ENCODE measurements at places on chromosomes 1 and 21.
A peak's percentile ranks its signal among the peaks of the same experiment; 100 is the strongest.

GRCh38 chr1:233470741-233471499, 143.0 kb upstream of the KCNK1 start:
- H3K27ac ChIP-seq, result no peak overlapping the region
- no peaks in the 10 kb centered on the region for H3K4me1 ChIP-seq
- H3K36me3 ChIP-seq, result no peaks in the 10 kb centered on the region

GRCh38 chr1:68149907-68150306, 82.4 kb downstream of the WLS start:
- DNase-seq, result no peak
- H3K4me3 ChIP-seq, result no peak overlapping the region
- H3K4me1 ChIP-seq, result no peaks in the 10 kb centered on the region
- H3K27me3 ChIP-seq, result peaks cover 7% of the 10 kb centered on the region
- no peaks in the 10 kb centered on the region for H3K36me3 ChIP-seq

DNA sequence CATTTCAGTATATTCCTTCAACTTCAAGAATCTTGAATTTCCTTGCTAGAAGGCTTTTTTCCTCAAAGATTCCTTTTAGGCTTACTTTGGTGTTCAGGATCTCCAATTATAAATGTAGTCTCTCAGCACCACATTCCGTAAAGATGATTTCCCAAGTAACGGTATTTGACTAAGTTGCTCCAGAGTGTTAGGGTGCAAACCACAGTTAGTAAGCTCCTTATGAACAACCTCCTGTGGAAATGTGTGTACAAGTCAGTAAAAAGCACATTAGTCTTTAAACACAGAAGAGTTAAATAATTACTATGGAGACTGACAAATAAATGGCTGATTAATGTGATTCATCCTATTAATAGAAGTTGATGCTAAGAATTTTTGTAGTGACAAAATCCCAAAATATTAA, 10.3 kb downstream of the DONSON start:
- no peak for DNase-seq
- H3K36me3 ChIP-seq, result peaks cover 50% of the 10 kb centered on the region
- H3K27me3 ChIP-seq, result no peaks in the 10 kb centered on the region
- peak overlapping the region; percentile 71 for H3K27ac ChIP-seq
- H3K4me1 ChIP-seq, result peaks cover 13% of the 10 kb centered on the region
- no peak overlapping the region for H3K4me3 ChIP-seq

- no peak overlapping the region for H3K27ac ChIP-seq
- H3K36me3 ChIP-seq, result peaks cover 26% of the 10 kb centered on the region
- no peak for DNase-seq
- H3K27me3 ChIP-seq, result peaks cover 93% of the 10 kb centered on the region
Observed at GRCh38 chr1:90722874-90723589, 5.9 kb upstream of the BARHL2 start.

DNA sequence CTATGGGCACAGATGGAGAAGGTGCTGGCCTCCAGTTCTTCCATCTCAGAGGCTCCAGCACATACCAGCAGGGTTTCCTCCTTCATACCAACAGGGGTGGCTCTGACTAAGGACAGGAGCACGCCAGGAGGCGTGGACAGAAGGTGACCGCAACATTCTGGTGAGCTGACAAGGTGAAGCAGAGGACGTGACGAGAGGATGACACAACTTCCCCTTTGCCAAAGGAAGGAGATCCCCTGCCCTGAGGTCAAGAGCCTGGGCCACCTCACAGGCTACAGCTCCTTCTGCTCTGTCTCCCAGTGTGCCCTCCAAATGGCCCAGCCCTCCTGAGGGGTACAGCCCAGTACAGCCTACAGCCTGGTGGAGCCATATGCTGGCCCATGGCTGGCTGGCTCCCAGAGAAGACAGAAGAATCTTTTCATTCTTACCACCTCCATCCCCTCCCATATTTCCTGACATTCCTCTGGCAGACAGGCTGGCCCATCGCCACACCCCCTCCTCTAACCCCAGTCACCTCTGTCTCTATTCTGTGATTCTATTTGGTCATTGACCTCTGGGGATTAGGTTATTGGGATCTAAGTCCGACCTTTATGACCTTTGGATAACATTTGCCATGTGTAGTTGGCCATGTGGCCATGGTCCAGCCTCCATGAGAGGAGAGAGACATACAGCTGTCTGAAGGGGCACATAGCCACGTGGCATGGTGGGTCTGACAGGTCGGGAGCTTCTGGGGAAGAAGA, 5.1 kb upstream of the LAMB3 start:
- peaks cover 35% of the 10 kb centered on the region for H3K4me1 ChIP-seq
- no peak overlapping the region for H3K27ac ChIP-seq
- DNase-seq, result no peak
- H3K27me3 ChIP-seq, result peaks cover 13% of the 10 kb centered on the region
- no peaks in the 10 kb centered on the region for H3K36me3 ChIP-seq

DNA sequence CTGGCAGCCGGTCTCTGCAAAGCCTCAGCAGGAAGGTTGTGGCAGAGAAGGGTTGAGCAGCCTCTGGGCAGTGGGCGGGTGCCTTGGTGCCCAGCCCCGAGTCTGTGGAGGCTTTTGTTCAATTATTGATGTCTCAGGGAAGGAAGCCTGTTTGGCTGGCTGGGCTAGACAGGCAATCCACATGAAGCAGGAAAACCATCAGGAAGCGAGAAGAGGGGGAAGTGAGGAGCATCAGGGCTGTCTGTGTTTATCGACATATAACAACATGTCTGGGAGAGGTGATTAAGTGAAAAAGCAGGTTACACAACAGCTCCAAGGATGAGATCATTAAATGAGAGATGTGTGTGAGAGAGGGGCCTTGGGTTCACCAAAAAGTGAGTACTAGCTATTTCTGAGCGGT, 105.4 kb downstream of the UBE2U start:
- no peaks in the 10 kb centered on the region for H3K36me3 ChIP-seq
- no peak for DNase-seq
- H3K4me1 ChIP-seq, result no peaks in the 10 kb centered on the region
- no peak overlapping the region for H3K27ac ChIP-seq

GRCh38 chr1:50066806-50067205, 41.9 kb upstream of the ELAVL4 start:
- DNase-seq, result no peak
- H3K4me3 ChIP-seq, result no peak overlapping the region
- no peaks in the 10 kb centered on the region for H3K36me3 ChIP-seq

DNA sequence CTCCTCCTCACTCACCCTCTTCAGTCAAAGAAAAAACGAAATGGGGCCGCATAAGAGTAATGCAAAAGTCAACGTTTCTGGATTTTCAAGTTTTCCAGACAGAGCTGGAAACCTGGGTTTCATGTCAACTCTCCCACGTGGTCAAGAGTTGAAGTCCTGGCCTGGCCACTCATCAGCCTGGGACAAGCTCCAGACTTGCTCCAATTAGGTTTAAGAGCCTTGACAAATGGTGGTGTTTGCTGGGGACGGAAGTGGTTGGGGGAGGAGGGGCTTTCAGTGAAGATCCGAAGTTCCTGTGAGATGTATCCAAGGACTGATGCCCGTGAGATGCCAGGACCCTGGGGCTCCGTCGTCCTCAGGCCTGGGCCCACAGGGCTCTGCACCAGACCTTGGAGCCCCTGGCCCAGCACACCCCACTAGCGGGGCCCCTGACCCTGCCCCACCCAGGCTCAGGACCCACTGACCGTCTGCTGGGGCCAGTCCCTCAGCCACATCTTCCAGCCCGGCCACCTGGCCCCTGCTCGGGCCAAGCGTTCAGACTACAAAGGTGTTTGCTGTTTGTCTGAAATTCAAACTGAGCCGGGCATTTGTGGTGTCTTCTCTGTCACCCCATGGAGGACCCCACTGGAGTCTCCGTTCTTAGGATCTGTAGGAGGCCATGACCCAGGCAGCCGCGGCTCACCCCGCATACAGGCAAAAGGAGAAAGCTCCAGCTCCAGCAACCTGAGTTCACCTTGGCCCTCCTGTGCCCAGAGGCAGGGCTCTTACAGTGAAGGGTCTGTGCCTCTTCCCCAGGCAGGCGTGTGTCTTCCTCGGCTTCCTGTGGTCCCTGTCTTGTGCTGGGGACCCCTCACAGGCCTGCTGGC, 53.3 kb downstream of the SIK1 start:
- H3K27ac ChIP-seq, result no peak overlapping the region
- no peak overlapping the region for H3K4me3 ChIP-seq
- H3K27me3 ChIP-seq, result peaks cover 1% of the 10 kb centered on the region
- H3K36me3 ChIP-seq, result no peaks in the 10 kb centered on the region

GRCh38 chr1:156021093-156021428, 310 bp upstream of the SSR2 start:
- H3K27ac ChIP-seq, result peak overlapping the region; percentile 93
- H3K4me1 ChIP-seq, result peaks cover 27% of the 10 kb centered on the region
- H3K27me3 ChIP-seq, result peaks cover 5% of the 10 kb centered on the region
- H3K36me3 ChIP-seq, result peaks cover 33% of the 10 kb centered on the region
- no peak for DNase-seq
- H3K4me3 ChIP-seq, result peak overlapping the region; percentile 93

- no peaks in the 10 kb centered on the region for H3K36me3 ChIP-seq
- peaks cover 4% of the 10 kb centered on the region for H3K27me3 ChIP-seq
- H3K4me3 ChIP-seq, result no peak overlapping the region
- no peak overlapping the region for H3K27ac ChIP-seq
- DNase-seq, result no peak
- no peaks in the 10 kb centered on the region for H3K4me1 ChIP-seq
Observed at GRCh38 chr1:219784660-219785381, 143.5 kb downstream of the SLC30A10 start.

GRCh38 chr1:219692981-219693380, 80.1 kb upstream of the ZC3H11B start:
- no peak for DNase-seq
- H3K4me1 ChIP-seq, result no peaks in the 10 kb centered on the region
- H3K27me3 ChIP-seq, result peaks cover 2% of the 10 kb centered on the region
- H3K27ac ChIP-seq, result no peak overlapping the region
- no peaks in the 10 kb centered on the region for H3K36me3 ChIP-seq
- H3K4me3 ChIP-seq, result no peak overlapping the region

GRCh38 chr1:117060441-117061317, 553 bp downstream of the TTF2 start:
- no peaks in the 10 kb centered on the region for H3K27me3 ChIP-seq
- peaks cover 45% of the 10 kb centered on the region for H3K36me3 ChIP-seq
- no peak overlapping the region for H3K4me3 ChIP-seq
- H3K4me1 ChIP-seq, result peaks cover 61% of the 10 kb centered on the region
- peak; percentile 54 for DNase-seq
- no peak overlapping the region for H3K27ac ChIP-seq

- H3K27ac ChIP-seq, result no peak overlapping the region
- H3K4me3 ChIP-seq, result no peak overlapping the region
- H3K4me1 ChIP-seq, result peaks cover 14% of the 10 kb centered on the region
- no peak for DNase-seq
- H3K27me3 ChIP-seq, result peaks cover 26% of the 10 kb centered on the region
Observed at GRCh38 chr1:226226601-226227000, 3.1 kb downstream of the MIXL1 start.

- no peak for DNase-seq
- no peak overlapping the region for H3K4me3 ChIP-seq
Observed at GRCh38 chr1:147837129-147837963, 65.2 kb upstream of the GJA8 start.
